ENCODE measurements at places on chromosomes 7 and 10.
A peak's percentile ranks its signal among the peaks of the same experiment; 100 is the strongest.

- DNase-seq, result peak; percentile 7
These were observed at the start of gene VWDE for GRCh38 chr7:12403287-12404181. TSS of gene VWDE (minus strand) at chr7:12403865. CDS start at chr7:12403716, 149 bp downstream.

DNA sequence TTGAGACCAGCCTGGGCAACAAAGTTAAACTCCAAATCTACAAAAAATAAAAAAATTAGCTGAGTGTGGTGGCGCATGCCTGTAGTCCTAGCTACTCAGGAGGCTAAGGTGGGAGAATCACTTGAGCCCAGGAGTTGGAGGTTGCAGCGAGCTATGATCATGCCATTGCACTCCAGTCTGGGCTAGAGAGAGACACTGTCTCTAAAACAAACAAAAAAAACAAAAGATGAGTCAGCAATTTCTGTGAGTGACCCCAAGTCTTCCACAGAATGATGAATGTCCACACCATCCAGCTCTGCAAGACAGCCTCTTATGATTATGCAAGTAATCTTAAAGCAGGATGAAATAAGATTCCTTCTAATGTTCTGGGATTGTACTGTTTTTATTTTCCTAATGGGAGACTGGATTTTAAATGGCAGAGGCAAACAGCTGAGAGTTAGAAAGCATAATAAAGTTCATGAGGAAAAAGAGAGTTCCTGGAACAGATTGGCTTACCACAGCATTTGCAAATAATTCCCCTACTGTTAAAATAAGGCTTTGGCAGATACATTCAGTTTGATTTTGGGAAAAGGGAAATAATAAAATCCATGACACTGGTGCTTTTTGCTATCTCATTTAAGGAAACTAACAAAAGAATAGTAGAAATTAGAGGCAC is 18.9 kb upstream of the PRKAR2B start:
- no peak for DNase-seq

GRCh38 chr10:90919683-90920574 is 958 bp downstream of the ANKRD1 start:
- no peak for DNase-seq

GRCh38 chr10:112899391-112900065 is 50.5 kb upstream of the TCF7L2 start:
- DNase-seq, result no peak

DNA sequence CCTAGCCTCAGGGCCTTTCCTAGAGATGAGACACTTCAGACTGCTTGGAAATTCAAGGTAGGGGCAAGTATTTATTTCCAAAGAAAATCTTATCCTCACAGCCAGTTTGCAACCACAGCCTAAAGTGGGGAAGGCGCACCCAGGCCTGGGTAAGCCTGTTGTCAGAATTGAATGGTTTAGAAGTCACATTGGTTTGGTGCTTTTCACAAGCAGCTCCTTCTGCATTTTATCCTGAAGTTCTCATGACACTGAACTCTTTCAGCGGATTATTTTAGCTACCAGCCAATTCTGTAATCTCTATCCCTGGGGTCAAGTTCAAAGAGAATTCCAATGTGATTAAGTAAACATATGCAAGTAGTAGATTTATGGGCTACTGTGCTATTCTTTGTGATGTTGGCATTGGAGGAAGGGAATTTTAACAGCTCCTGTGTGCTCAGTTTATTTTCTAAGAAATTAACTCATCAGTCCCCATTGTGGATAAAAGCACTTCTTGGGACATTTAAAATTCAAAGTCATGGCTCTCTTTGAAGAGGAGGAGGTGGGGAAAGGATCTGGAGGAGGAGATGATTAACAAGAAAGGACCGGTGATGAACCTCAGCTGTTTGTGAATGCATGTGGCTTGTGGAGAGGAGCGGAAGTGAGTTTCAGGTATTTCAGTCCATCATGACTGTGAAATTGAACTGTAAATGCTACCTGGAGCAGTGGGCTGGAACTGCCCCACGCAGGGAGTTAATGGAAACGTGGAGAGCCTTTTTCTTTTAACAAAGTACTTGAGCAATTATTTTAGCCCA is 90.2 kb upstream of the CACUL1 start:
- no peak for DNase-seq
